ENCODE measurements at places on chromosomes 1 and 21.

DNA sequence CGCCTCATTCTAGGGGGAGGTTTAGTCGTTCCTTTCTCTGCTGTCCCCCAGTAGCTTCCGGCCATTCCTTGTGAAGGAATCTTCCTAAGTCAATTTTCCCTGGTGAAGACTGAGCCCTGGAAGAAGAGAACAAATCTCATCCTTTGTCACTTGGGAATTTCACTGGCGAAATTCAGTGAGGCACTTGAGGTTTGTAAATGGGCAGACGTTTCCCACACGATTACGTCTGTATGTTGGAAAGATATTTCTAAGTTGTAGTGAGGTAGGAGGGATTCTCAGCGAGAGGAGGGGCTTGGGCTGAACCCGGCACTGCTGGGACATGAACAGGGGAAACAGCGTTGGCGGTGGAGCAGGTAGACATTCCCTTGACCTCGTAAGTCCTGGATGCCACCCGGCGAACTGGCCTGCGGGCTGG lies 47.2 kb downstream of the GALNT2 start:
- DNase-seq, result no peak

DNA sequence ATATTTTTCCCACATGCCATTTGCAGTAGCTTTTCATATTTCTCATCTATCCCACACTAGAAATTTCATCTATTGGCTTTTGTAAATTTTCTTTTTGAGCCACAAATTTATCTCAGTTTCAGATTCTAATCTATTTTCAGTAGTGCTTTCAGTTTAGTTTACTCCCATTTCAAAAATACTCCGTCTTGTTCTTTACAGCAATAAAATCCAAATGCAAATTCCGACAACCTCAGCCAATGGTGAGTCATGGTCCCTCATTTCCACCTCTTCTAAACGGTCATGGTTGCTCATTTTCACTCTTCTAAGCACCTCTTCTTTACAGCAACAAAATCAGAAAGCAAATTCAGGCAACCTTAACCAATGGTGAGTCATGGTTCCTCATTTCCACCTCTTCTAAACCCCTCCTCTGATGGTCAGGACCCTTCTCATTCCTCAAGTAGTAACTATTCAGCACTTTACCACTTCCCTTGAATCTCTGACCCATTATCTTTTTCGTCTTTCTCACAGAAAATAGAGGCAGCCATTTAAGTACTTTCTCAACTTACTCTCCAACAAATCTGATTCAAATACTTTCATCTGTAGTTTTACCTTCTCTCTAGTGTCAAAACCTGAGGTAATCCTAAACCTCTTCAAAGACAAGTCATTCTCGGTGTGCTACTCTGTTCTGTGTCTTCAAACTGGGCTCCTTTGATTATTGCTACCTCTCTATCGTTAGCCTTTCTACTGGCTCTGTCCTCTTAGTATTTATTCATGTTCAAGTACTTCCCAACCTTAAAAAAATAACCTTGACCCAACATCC lies 34.4 kb downstream of the C21orf91 start:
- DNase-seq, result no peak

GRCh38 chr1:7552402-7552801 lies 218.7 kb upstream of the VAMP3 start:
- DNase-seq, result no peak

DNA sequence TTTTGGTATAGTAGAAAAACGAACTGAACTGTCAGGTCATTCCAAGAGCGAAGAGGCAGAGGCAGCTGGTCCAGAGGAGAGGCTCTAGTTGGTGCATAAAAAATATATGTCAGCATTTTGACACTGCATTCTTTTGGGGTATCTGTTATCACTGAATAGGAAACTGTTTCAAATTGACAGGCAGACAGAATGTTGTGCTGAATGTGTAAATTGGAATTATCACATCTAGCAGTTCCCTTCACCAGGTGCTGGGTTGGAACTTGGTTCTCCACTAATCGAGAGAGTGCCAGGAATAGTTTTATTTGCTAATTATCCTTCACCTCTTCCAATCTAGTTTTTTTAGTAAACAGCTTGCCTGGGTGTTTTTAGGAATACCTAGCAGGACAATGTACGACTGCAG lies 52.2 kb downstream of the ADGRL2 start:
- no peak for DNase-seq
